Activated CD4-positive, alpha-beta T cell treated with anti-CD3 and anti-CD28 coated beads, Interleukin-2, amount 50 U/mL, for 1 hour (primary cell): ENCODE measurements at places on chromosomes 12 and 14.
A peak's percentile ranks its signal among the peaks of the same experiment; 100 is the strongest.

DNA sequence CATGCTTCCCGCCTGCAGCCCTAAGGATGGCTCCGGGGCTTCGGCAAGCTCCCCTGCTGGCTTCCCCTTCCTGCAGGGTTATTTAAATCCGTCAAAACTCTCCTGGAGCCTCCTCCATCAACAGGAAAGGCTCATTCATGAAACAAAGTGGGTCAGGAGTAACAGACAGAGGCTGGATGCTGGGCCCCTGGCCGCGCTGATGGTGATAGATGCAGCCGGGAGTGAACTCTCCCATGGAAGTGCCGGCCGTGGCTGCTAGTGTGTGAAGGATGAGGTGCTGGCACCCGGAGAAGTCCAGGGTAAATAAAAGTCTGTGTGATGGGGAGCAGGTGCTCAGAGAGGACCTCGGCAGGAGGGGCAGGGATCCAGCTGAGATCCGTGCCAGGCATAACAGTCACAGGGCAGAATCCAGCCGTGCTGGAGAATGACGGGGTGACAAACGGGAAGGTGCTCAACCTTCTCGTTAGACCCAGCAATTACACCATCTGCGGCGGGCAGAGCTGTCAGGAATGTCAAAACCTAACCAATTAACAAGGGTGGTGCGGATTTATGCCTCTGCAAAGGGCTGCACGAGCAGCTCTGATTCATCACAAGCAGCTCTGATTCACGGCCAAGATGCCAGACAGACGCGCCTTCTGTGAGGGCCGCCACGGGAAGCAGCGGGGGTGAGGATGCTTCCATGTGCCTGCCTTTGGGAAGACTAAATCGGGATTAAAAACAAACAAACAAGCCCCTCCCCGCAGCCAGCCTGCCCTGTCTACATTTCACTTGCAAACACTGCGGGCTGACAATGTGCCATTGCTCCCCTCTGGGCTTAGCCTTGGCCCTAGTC is 55.6 kb downstream of the SYNE3 start:
- DNase-seq = no peak

DNA sequence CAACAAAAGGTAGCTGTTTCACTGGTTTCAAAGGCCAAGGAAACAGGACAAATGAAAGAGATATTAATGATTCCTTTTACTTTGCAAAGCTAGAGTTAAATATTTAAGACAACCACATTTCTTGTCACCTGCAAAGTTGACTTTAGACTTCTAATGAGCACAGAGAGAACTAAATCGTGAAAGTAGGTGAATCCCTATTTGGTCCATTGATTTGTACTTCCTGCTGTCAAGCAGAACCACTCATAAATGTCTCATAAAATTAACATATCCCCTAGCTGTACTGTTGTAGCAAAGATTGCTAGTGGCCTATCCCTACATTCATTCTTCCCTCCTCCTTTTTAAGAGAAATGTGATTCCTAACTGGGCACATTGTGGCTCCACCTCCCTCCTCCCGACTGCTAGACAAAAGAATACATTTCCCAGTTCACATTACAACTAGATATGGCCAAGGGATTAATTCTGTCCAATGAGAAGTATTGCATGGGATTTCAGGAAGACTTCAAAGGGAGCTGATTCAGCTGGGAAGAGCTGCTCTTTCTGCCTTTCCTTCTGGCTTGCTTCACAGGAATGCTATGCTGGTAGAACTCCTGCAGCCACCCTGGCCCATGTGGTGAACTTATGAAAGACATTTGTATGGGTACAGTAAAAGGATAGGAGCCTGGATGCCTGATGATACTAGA is 227.5 kb upstream of the ABCD2 start:
- no peak for DNase-seq

DNA sequence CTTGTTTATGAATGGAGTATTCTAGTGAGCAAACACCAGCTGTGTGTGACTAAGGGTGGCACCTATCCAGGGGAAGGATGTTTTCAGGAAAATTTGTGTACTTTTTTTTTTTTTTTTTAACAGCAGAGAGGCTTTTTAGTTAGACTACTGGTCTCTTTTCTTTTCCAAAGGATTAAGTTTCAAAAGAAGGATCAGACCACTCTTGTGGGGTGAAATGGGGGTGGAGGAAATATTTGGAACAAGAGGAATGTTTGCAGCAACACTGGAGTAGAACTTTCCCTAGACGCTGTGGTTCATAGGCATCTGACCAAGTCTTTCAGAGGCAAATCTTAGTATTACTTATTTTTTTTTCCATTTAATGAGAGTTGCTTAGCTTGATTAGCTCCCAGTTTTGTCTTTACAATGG is 21.1 kb downstream of the NUBPL start:
- no peak for DNase-seq

GRCh38 chr14:104227806-104228205 is 89.4 kb downstream of the KIF26A start:
- no peak for DNase-seq

DNA sequence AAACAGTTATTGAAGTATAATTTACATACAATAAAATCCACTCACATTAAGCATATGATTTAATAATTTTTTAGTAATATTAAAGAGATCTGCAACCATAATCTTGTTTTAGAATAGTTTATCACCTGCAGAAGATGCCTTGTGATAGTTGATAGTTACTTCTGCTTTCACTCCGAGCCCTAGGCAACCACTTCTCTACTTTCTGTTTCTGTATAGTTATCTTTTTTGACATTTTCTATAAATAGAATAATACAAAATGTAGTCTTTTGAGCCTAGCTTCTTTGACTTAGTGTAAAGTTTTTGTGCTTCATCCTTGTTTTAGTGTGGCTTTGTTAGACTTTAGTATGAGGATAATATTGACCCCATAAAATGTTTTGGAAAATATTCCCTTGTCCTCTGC is 111.0 kb downstream of the MNAT1 start:
- no peak for DNase-seq

DNA sequence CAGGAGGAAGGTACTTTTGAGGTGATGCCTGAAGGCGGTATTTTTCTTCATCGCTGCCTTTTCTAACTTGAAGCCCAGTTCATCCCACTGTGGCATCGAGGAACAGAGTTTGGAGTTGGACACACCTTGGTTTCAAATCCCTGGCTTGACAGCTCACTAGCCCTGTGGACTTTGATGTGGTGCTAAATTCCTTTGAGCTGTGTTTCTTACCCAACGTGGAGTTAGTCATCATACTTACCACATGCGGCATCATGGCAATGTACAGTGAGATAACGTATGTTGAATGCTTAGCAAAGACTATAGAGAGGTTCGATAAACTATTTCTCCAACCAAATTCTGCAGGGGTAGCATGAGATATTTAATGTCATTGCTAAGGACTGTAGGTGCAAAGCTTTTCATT is 3.4 kb downstream of the PLEKHG3 start:
- no peak for DNase-seq

- no peak for DNase-seq
These were observed 309.8 kb downstream of the TMEM121 start for GRCh38 chr14:105836160-105836559.

GRCh38 chr12:69332815-69333358 is 15.3 kb upstream of the LYZ start:
- no peak for DNase-seq

GRCh38 chr14:88597038-88597437 is 34.2 kb downstream of the ZC3H14 start:
- no peak for DNase-seq

GRCh38 chr14:74864198-74864597 is 11.7 kb downstream of the PROX2 start:
- no peak for DNase-seq

DNA sequence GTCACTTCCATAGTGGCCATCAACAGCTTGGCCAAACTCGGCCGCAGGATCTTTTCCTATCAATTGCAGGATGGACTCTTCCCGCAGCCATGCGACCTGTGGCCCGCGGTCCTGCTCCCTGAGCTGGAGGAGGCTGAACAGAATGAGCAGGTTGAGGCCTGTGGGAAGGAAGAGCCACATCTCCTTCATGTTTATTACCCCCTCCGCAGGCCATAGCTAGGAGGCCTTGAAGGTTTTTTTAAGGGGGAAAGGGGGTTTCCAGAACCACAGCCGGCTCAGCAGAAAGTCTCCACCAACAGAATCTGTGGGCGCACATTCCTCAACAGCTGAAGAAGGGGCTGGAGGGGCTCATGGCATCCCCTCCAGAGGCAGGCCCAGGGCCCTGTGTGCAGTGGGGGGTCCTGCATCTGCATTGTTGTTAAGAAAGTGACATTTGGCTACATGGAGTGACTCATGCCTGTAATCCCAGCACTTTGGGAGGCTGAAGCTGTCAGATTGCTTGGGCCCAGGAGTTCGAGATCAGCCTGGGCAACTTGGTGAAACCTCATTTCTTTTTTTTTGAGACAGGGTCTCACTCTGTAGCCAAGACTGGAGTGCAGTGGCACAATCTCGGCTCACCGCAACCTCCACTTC is 25.2 kb upstream of the PPP1R13B start:
- DNase-seq = no peak

DNA sequence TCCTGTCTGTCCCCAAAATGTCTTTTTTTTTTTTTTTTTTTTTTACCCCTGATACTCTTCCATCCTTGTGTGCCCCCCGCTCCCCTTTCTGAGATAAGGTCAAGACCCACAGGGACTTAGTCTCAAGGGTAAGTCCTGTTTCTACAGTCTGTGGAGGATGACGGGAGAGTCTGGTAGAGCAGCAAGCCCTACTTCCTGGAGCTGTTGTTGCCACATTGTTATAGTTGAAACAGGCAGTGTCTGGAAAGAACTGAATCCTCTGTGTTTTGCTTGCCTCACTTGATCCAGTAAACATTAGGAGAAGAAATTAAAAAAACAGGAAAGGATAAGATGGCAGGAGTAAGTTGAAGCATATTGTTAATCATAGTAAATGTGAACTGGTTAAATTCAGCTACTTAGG is 45.5 kb downstream of the ZNF664 start:
- DNase-seq = no peak

GRCh38 chr12:121452340-121452984 is 52.5 kb downstream of the RNF34 start:
- no peak for DNase-seq

DNA sequence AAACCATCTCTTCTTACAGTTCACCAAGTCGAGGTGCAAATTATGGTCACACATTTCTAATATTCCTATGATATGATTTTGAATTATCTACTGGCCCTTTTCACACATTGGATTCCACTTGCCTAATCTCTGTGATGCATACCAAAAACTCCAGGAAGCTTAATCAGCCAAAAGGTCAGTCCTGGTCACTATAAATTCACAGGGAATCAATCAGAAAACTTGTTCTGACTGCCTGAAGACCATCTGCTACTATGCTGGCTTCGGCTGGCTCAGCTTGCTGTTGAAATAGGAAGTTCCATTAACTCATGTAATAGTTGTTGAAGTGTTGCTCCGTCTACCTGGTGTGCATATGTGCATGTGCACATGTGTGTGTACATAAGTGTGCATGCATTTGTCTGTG is 142.8 kb upstream of the FLRT2 start:
- DNase-seq = no peak

DNA sequence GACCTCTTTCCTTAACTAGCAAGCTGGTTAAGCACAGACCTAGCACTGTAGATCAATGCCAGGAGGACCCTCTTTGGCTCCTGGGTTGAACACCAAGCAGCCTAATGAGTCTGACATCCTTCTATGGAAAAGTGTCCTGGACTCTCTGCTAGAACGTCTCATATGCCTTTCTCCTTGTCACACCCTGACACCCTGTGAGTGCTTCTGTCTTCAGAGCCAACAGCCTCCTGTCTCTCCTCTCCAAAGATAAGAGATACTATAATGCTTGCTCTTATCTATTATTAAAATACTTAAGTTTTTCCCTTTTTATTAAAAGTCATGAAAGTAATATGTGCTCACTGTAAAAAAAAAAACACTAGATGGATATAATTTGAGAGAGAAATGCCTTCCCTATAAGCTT is 222.7 kb downstream of the FOXN3 start:
- DNase-seq = no peak

- DNase-seq = peak; percentile 16
These were observed 278.9 kb upstream of the CRY1 start for GRCh38 chr12:107372229-107372658.

GRCh38 chr12:27517546-27517945 is 6.5 kb upstream of the PPFIBP1 start:
- no peak for DNase-seq

- no peak for DNase-seq
These were observed 274.9 kb downstream of the EMP1 start for GRCh38 chr12:13471471-13471870.

DNA sequence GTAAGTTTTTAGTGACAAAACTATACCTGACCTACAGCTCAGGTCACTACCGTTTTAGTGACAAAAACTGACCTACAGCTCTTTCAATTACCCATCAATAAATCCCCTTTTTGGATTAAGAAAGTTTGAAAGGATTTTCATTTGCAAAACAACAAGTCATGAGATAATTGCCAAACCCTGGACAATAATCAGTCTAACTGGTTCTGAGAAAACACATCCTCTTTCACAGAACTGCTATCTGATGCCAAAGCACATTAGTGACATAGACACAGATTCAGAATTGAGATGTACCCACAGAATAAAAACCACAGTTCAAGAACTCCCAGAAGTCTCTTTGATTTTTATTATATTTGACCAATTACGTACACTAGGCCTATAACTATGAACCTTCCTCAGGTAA is 126.0 kb upstream of the COCH start:
- no peak for DNase-seq

GRCh38 chr12:101969-102878 is 35.7 kb downstream of the IQSEC3 start:
- no peak for DNase-seq

- DNase-seq = peak; percentile 7
These were observed 778 bp downstream of the SLC8B1 start for GRCh38 chr12:113333877-113334785.

DNA sequence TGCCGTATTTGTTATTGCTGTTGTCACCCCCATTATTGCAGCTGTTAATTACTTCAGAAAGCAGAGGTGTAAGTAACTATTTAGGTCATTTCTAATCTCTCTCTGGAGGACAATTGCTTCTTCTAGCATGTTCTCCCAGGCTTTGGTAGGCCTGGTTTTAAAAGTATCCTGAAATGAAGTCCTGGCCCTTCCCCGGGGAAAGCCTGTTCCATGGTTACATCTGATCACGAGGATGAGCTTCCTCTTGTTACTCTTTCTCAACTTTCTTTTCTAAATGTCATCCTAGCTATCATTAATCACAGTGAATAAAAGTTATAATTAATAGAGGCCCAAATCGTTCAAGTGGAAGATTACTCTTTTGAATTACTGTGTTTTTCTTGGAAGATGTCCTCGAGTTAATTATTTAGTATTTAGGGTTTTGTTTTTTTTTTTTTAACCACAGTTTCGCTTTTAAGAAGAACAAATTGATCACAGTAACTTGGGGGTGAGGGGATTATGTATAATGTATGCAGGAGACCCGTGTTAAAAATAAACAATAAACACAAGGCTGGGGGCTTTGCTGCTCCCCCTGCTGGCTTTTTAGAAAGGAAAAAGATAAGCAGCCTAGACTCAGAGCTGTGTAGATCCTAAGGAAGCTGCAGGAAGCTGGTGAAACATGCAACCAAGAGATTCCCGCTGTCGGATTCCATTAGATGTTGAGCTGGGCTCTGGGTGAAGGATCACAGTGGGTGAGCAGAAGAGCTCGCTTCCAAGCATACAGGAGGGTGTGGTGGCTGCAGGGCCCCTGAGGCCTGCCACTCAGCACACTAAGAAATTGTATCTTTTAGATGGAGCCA is 420.1 kb downstream of the FUT8 start:
- DNase-seq = no peak

GRCh38 chr12:54578778-54579177 is 9.7 kb downstream of the PPP1R1A start:
- no peak for DNase-seq

- DNase-seq = no peak
These were observed 138.8 kb upstream of the MAP1LC3B2 start for GRCh38 chr12:116420227-116420880.

- no peak for DNase-seq
These were observed 452.5 kb downstream of the FUT8 start for GRCh38 chr14:65864984-65865383.
